ENCODE measurements at places on chromosomes 3 and 15.

GRCh38 chr3:114974387-114974786 lies 172.7 kb downstream of the ZBTB20 start:
- DNase-seq = no peak

- DNase-seq = no peak
Measured at GRCh38 chr3:194009892-194010533, 125.9 kb upstream of the HES1 start.

DNA sequence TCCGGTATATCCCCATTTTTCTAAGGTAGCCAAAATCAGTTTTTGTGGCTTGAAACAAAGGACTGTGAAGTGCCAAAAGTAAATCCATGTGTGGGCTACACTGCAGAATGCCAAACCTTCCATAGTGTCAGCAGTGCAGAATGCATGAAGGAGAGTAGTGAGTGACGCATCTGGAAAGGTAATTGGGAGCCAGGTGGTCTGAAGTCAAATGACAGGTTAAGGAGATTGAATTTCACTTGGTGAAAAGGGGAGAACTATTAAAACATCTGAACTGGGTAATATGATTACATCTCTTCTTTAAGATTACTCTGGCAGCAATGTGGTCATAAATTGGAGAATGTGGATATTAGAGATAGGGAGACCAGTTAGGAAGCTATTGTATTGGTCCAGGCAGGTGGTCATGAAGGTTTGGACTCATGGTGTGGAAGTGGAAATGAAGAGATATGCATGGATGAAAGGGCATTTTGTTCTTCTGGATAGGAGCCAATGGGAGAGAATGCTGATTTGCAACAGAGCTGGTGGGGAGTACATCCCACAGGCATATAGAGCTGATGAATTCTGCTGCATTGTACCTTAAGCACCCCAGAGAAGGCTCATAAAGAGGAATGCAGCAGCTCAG lies 118.2 kb downstream of the ECT2 start:
- no peak for DNase-seq

DNA sequence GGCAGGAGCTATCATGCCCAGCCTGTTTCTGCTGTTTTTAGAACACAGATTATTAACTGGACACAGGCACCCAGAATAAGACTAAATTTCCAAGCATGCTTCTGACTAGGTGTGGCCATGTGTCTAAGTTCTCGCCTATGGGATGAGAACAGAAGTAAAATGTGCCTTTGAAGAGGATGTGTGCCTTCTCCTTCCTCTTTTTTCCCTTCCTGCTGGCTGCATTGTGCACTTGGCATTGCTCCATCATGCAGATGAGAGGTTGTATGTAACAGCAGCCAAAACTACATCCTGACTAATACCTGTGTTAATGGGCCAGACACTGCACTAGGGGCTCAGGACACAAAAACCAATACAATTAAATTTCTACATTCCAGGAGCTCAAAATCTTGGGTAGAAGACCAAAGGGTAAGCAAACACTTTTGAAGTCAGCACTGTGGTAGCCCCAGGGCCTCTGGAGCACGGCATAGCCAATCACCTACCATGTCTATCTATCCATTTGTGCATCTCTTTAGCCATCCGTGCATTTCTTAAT lies 40.9 kb upstream of the RNU6-1 start:
- DNase-seq = no peak

GRCh38 chr3:157865352-157866000 lies 240.7 kb downstream of the SHOX2 start:
- DNase-seq = no peak

- DNase-seq = no peak
Measured at GRCh38 chr3:48285132-48285531, 44.2 kb downstream of the ZNF589 start.

DNA sequence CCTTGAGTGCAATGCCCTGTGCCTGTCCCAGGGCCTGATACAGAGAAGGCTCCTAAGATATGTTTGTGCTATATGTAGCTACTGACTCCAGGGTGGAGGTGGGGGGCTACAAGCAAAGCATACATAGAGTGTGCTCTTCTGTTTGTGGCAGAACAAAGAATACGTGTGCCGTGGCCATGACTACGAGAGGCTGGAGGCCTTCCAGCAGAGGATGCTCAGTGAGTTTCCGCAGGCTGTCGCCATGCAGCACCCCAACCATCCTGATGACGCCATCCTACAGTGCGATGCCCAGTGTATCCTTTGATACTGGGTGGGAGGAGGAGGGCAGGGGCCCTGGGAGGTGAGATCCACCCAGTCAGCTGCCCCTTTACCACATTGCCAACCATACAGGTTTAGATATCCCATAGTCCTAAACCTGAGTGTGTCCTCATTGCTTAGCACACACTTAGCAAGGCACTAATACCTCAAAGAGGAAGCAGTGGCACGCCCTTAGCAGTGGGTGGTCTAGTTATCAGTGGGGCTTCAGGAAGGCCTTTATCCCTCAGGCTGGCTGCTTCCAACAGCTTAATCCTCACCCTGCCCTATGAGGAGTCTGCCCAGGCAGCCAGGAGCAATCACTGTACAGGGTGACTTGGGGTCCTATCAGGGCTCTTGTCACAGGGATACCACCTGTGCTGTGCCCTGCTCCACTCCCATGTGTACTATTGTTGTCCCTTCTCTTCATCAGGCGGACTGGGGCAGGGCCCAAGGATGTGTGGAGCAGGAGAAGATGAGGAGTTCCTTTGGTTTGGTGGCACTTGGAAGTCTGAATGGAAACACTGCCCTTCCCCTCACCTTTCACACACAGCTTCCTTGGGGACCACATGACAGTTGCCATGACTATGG lies 30.1 kb upstream of the MANF start:
- no peak for DNase-seq

DNA sequence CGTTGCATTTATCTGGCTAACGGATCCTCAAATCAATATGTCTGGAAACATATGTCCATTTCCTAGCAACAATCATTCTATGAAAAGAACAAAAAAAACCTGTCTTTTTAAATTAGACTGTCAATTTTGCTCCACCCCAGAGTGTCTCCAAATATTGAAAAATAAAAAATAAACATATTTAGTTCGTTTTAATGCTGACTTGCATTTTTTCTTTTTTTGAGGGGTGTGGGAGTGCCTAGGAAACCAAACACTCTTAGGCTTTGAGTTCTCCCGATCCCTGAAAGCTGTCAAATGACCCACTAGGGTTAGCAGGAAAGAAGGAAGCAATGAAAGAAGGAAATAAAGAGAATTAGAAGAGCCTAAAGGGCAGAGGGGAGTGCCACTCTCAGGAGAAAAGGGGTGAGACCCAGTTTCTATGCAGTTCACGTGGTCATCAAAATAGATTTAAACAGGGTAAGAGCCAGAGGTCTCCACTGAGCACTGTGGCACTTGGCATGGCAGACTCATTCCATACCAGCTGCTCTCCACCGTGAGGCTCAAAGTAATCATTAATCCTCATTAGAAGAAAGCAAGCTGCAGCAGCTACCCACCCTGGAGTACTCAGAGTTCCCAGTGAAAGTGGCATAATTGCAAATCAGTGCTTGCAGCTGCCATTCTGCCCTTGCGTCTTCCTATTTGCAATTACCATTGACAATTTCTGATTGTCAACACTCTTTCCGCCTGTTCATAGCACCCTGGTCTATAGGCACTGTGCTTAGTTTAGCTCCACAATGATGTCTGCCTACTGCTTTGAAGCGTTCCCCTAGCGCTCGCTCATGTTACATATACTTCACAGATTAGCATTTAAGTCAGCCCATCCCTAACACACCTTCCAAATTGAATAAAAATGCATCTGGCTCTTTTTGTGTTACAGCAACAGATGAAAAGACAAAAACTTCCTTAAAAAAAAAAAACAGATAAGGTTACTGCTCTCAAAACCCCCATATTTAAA lies 32.3 kb downstream of the PDZRN3 start:
- DNase-seq = no peak

- DNase-seq = no peak
Measured at GRCh38 chr3:52367891-52368880, 52.1 kb downstream of the DNAH1 start.

DNA sequence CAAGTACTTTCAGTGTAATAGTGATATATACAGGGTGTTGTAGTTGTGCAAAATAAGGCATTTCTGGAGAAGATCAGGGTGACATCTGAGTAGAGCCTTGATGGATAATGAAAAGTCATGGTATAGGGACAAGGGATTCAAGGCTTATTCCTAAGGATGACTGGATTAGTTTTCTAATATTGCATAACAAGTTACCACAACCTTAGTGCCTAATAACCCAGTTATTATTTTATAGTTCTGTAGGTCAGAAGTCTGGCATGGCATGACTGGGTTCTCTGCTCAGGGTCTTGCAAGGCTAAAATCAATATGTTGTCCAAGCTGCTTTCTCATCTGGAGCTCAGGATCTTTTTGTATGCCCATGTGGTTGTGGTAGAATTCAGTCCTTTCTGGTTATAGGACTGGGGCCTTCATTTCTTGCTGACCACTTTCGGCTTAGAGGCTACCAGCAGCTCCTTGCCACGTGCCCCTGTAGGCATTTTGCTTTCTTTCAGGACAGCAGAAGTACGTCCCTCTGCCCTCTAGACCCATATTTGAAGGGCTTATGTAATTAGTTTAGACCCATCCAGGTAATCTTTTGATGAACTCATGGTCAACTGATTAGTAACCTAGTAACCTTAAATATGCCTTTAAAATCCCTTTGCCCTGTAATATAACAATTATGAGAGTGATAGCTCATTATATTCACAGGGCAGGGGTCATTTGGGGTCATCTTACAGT lies 73.2 kb upstream of the LRRFIP2 start:
- DNase-seq = no peak

DNA sequence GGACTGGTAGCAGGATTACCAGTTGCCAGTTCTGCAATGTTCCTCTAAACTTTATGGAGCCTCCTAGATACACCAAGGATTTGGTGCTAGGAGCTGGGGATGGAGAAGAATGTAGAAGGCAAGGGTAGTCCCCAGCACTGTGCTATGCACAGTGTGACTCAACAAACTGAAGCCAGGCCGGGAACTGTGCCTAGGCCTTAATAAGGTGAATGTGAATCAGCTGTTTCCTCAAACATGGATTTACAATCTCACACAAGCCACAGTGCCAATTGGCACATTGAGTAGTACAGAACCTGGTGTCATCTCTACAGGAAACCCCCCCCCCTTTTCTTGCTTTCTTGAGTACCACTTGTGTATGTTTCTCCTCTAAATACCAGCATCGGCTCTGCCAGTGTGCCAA lies 32.5 kb downstream of the MRPS25 start:
- no peak for DNase-seq

DNA sequence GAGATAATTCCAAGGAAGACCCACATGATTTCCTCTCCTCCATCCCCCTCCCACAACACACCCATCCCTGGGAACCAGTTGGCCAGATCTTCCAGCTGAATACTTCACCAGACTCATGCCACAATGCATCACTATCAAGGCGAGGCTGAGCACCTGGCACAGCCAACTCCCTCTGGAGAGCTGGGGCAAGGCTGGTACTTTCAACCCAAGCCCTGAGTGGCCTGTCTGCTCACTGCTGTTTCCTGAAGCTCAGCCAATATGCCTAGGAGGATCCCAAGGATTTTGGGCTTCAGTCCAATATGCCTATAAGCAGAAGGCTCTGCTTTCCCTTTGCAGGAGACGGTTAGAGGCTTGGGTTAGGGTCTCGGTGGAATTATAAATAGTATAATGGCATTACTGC lies 90.9 kb upstream of the NEO1 start:
- no peak for DNase-seq

- DNase-seq = no peak
Measured at GRCh38 chr3:70312336-70312735, at the start of gene MDFIC2. MDFIC2 (minus strand) TSS chr3:70312638; CDS start chr3:70311973, 665 bp downstream.

GRCh38 chr3:61530355-61530754 lies 31.0 kb upstream of the PTPRG start:
- peak; percentile 12 for DNase-seq

GRCh38 chr3:72345980-72346379 lies 502.3 kb downstream of the SHQ1 start:
- DNase-seq = no peak

GRCh38 chr15:98755138-98755537 lies 106.8 kb downstream of the IGF1R start:
- no peak for DNase-seq

DNA sequence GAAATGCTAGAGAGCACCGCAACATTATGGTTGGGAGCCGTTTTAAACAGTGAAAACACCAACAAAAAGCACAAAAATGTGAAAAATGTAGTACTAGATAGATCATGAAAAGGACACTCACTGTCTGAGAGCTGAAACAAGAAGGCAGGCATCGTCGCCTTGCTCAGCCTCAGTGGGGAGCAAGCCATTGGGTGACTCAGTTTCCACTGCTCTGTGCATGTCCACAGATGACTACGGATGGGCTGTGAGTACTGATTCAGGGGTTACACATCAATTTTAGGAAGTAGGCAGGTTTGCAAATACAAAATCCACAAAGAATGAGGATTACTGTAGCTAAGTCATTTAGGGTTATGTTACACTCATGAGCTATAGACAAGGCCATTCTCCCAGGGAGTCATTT lies 10.8 kb downstream of the NOX5 start:
- no peak for DNase-seq

DNA sequence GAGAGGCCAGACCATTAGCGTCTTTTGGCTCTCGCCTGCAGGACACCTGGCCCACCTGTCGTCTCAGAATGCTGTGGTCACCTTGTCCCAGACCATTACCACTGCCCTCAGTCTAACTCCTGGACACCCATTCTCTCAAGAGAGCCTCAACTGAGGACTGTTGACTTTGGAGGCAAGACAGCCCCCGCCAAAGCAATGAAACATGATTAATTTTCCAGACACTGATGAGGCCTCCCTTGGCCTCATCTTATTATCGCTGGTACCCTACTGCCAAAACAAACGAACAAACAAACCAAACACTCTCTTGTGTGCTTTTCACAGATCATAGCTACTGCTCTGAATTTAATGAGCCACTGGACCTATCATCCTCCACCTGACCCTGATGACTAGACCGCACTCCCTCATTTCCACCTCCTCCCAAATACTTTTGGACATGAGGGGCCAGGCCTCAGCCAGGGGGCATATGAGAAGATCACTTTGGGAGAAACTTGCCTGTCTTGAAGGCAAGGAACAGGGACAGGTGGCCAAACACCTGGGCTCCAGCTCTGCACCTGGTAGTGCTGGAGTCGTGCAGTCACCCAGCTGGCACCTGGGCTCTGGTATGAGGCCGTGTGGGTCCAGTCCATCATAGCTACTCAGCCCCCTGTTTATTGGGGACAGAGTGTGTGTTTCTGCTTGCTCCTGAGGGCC lies 27.6 kb downstream of the ALS2CL start:
- DNase-seq = no peak

- peak; percentile 59 for DNase-seq
Measured at GRCh38 chr3:150409512-150410310, 1.6 kb downstream of the TSC22D2 start.

GRCh38 chr3:128537091-128537703 lies 44.2 kb upstream of the GATA2 start:
- DNase-seq = no peak

- no peak for DNase-seq
Measured at GRCh38 chr15:70557521-70558258, 205.7 kb downstream of the UACA start.

DNA sequence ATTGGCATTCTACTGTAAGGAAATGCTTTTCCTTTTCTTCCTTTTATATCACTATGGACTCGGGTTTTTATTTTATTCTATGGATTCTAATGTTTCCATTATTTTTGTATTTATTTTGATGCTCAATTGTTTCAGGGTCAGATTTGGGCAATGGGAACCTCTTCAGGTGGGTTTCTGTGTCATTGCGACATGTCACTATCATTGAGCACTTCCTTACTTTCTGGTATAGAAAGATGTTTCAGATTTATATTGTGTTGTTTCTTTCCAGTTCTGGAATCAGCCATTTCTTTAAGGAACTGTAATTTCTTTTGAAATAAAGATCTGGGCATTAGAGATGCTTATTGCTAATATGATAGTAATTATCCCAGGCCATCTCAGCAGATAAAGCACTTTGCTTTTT lies 21.8 kb downstream of the GALK2 start:
- no peak for DNase-seq

GRCh38 chr3:170757038-170757437 lies 113.0 kb downstream of the RPL22L1 start:
- no peak for DNase-seq

Measured in stromal cell of bone marrow (primary cell).